ENCODE measurements at places on chromosomes 2 and 18.

DNA sequence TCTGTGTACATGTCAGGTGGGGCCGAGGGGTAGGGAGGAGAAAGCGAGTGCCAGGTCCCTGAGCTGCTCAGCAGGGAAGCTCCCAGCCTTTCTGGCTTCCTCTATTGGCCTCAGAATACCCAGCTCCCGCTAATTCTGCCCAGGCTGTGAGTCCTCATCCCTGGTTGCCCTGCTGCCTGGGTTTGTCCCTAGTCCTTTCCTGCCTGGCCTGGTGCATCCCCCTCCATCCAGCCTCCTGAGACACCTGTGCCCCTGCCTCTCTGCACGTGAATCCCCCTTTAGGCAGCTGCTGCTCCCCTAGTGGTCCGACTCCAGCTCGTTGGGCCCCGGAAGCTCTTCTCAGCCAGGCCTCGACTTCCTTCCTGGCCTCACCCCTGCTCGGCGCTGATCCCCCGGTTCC is 54.6 kb downstream of the INHBB start:
- DNase-seq, result no peak

- no peak for DNase-seq
Measured at GRCh38 chr2:29335396-29335795, 220.2 kb downstream of the CLIP4 start.

DNA sequence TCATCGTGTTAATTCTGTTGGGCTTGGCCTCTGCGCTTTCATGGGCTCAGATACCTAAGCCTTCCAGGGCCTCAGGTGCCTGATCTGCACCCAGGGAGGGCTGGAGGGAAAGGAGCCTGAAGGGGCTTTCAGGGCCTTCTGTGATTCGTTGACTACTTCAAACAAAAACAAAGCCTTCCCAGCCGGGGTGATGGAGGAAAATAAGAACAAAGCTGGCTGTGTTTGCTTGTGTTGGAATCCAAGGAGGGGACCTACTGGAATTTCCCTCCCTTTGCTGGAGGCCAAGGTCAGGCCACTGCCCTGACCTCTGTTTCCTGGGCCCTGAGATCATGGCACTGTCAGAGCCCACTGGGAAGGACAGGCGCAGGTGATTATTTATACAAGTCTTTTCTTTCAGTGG is 135.3 kb downstream of the KLHL29 start:
- DNase-seq, result no peak

DNA sequence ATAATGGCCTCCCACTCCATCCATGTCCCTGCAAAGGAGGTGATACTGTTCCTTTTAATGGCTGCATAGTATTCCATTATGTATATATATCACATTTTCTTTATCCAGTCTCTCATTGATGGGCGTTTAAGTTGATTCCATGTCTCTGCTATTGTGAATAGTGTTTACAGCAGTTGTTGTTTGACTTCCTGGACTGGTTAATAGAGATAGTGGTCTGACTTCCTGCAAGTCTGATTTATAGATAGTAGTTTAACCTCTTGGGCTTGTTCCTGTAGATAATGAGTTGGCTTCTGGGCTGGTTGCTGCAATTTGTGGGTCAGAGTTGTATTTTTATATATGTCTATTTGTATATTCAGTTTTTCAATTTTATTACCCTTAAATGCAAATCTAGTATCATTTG is 145.4 kb downstream of the ARL6IP6 start:
- DNase-seq, result no peak

DNA sequence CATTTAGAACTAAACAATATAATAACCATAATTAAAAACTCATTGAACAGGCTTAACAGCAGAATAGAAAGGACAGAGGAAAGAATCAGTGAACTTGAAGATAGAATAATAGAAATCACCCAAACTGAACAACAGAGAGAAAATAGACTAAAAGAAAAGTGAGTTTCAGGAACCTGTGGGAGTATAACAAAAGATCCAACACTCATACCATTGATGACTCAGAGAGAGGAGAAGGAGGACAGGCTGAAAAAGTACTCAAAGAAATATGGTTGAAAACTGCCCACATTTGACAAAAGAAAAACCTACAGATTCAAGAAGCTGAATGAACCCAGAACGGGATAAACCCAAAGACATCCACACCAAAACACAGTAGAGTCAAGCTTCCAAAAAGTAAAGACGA is 54.2 kb upstream of the FMNL2 start:
- DNase-seq, result no peak

DNA sequence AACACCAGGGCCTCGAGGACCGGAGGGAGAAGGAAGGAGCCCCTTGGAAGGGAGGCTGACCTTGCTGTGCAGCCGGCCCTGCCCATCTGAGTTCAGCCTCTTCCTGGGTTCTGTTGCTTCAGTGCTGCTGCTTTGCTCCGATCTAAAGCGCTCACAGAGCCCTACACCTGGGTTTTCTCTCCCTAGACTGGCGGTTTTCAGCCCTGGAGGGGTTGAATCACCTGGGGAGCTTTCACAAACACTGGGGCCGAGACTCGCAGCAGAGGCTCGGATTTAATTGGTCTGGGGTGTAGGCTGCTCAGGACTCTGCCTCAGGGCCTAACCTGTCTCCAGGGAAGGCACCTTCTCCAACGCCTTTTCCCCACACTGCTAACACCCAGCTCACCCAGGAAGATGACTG is 40.9 kb upstream of the SMAD7 start:
- peak; percentile 84 for DNase-seq

DNA sequence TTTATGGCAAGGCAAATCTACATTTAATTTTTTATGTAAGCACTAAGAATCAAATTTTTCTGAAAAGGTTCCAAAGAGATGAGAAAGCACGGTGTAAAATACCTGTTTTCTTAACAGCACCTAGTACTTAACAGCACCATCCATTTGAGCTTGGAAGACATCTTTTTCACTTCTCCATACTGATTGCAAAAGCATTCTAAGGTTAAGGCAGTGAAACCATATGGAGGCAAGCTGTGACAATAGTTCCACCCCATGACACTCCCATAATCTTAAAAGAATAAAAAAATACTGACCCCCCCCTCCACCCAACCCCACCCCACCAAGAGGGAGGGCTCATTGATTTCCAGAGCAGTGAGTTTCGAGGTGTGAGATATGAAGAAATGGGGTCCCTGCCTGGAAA is 60.6 kb downstream of the ZCCHC2 start:
- no peak for DNase-seq

DNA sequence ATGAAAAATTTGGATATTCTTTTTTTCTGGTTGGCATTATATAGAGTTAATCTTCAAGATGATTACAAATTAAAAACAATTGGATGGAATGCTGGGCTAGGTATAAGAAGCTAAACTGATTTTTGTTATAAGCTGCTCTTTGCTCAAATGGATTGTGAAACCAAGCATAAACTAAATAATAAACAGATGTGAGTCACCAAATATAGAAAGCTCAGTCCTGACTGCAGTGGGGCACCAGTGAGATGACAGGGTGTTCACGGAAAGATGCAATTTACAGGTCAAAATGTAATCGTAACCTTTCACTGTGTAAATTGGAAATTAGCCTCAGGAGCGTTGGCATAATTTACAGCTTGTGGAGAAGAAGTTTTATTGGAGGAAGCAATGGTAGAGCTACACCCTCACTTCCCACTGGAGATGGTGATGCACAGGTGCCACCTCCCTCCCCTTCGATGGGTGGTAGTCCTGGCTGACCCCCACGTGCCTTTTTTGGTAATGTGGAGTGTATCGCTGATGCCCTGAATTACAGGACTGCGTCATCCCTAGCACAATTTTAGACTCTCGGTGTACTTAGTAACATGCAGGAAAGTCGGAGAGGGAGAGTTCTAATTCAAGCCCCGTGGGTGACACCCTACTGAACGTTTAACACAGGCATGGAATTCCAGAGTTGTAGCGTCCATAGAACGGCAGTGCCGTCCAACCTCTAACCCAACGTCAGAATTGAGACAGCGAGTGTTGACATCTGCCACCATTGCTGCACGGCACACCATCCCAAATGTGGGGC is 73.9 kb upstream of the NFATC1 start:
- no peak for DNase-seq

GRCh38 chr18:25262920-25263319 is 89.0 kb downstream of the ZNF521 start:
- DNase-seq, result no peak

- DNase-seq, result no peak
Measured at GRCh38 chr2:176677746-176678265, 408.6 kb downstream of the MTX2 start.

GRCh38 chr18:1595195-1595594 is 690.5 kb downstream of the ADCYAP1 start:
- DNase-seq, result no peak

DNA sequence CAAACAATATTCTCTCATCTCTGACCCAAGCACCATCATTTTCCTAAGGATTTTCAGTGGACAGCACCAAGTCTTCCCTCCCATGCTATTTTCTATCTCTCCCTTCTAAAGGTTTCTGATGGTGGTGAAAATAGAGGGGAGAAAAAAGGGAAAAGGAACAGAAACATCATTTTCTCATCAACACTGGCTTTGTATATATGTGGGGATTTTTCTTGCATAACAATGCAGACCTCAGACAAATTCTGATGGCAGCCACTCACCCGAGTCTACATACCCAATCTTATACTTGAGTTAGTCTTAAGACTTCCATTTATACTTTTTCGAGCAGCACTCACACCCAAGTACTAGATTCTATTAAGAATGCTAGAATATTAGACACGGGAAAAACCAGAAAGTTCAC is 95.8 kb downstream of the TMEM163 start:
- no peak for DNase-seq

DNA sequence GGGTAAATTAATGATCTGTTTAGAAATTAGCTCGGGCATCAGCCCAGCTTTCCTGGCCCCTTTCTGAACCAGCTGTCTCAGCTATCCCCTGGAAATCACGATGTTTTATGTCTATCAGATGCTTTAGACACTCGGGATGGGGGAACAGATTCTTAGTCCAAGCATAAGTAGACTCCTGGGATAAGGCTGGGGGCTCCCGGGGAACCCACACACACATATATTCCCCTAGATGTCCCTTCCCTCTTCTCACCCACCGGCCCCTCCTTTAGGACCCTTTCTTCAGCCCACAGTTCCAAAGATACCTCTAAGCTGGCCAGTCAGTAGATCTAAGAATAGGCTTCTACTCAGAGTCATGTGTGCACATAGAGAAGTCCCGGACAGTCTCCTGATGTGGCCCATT is 151.5 kb upstream of the COPS8 start:
- DNase-seq, result no peak

GRCh38 chr2:219775506-219775905 is 148.1 kb downstream of the SLC4A3 start:
- DNase-seq, result peak; percentile 59

GRCh38 chr2:132542953-132543569 is 126.5 kb downstream of the GPR39 start:
- DNase-seq, result peak; percentile 28

DNA sequence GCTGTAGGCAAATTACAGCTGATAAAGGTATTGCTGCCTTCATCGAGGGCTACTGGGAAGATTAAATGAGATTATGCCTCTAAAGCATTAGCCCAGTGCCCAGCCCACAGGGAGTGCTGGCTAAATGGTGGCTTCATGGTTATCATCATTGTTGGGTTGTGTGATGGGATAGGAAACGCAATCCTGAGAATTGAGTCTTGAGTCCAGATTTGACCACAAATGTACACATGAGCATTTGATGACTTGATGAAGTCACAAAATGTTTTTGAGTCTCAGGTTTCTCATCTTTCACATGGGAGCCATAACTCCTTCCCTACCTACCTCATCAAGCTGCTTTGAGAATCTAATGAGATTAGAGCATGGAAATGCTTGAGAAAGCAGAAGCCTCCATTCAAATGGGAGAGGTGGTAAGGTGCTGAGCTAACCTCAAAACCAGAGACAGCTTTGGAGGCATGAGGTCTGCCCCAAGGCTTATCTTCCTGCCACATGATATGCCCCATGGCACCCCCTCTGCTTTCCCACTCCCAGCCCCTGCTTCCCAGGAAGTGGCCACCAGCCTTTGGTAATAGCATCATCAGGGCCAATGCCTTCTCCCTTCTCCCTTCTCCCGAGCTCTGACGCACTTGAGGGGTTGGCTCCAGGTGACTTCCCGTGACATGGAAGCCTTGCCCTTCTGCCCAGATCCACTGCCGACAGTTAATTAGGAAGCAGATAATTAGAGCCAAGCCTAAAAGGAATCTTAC is 149.4 kb upstream of the EPAS1 start:
- no peak for DNase-seq

DNA sequence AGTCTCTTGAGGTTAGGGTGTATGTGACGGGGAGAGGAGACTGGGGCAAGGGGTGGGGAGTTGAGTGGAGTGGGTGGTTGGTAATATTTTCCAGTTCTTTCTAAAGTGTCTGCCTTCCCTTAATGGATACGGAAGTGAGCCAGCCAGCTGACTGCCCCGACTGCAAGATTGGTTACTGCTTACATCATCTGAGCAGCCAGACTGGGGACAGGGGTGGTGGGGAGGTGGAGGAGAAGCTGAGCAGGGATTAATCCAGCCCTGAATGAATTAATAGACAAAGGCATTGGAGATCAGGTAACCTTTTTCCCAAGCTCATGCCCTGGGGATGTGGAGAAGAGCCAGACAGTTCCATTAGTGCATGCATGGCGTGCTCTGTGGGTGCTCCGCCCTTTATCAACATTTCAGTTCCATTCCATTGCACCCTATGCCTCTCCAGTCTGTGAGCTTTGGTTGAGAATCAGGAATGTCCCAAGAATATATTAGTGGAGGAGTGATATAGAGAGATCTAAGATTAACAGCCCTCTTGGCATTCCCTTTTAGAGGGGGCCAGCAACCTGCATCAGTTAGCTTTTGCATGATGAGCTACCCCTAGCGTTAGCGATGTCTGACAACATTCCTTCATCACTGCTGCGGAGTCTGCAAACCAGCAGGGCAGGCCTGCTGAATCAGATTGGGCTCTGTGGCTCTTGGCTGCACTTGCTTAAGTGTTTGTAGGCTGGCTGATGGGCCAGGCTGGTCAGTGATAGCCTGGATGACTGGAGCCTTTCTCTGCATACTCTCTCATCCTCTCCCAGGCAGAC is 67.4 kb downstream of the TNP1 start:
- peak; percentile 17 for DNase-seq

DNA sequence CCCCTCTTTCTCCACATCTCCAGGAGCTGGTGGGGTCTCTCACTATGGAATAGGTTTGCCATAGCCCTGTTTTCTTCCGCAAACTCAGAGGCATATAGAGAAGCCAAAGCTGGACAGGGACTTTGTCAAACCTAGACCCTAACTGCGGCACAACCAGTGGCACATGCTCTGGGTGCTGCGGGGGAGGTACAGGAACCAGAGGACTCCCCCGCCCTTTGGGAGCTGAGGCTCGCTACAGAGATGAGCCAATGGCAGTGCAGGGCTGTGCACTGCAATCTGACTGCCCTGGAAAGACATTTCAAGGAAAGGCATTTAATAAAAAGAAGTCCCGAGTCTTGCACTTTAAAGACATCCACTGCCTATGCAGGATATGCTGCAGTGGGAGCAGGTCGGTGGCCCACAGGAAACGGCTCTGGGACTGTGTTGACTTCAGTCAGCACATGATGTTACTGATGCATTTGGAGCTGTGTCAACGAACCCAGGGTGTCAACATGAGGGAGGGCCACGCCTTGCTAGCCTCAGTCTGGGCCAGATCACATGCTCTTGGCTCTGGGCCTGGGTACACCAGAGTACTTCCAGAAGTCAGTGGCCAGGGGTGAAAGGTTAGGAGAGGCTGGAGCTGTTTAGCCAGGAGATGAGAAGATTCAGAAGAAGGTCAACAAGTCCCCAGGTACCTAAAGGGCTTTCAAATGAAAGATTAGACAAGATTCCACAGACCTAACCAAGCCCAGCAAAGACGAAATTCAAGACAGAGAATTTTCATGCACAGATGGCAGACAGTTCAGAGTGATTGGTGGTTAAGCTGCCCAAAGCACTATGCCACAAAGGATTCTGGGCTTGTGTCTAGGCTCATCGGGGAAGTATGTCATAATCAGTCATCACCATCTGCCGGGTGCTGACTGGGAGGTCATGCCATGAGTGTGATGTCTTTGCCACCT is 8.2 kb downstream of the SLC35F6 start:
- DNase-seq, result peak; percentile 54
